Effector memory CD8-positive, alpha-beta T cell (primary cell): ENCODE measurements at places on chromosomes 7 and 10.

DNA sequence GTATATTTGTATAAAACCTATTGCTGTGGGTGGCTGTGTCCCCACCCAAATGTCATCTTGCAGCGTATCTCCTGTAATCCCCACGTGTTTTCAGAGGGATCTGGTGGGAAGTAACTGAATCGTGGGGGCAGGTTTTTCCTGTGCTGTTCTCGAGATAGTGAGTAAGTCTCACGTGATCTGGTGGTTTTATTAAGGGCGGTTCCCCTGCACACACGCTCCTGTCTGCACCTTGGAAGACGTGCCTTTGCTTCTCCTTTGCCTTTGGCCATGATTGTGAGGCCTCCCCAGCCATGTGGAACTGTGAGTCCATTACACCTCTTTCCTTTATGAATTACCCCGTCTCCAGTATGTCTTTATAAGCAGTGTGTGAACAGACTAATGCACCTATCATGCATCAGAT lies 97.6 kb downstream of the DYNC2I1 start:
- peaks cover 9% of the 10 kb centered on the region for H3K27me3 ChIP-seq
- no peak for DNase-seq
- H3K4me1 ChIP-seq: peaks cover 15% of the 10 kb centered on the region
- H3K27ac ChIP-seq: peak overlapping the region; percentile 5

- no peak for DNase-seq
- no peak overlapping the region for H3K27ac ChIP-seq
- no peak overlapping the region for H3K4me3 ChIP-seq
- H3K27me3 ChIP-seq: no peaks in the 10 kb centered on the region
Measured at GRCh38 chr10:10394933-10395658, 622.6 kb upstream of the CELF2 start.

- H3K4me3 ChIP-seq: peak overlapping the region; percentile 98
- peak; percentile 40 for DNase-seq
- peaks cover 72% of the 10 kb centered on the region for H3K4me1 ChIP-seq
- no peaks in the 10 kb centered on the region for H3K27me3 ChIP-seq
Measured at GRCh38 chr7:150451097-150451793, 815 bp downstream of the GIMAP8 start.

GRCh38 chr10:49534670-49535381 lies 4.1 kb downstream of the ERCC6 start:
- H3K27me3 ChIP-seq: no peaks in the 10 kb centered on the region
- H3K27ac ChIP-seq: no peak overlapping the region
- H3K4me3 ChIP-seq: no peak overlapping the region
- peaks cover 37% of the 10 kb centered on the region for H3K36me3 ChIP-seq
- peaks cover 52% of the 10 kb centered on the region for H3K4me1 ChIP-seq

- H3K36me3 ChIP-seq: no peaks in the 10 kb centered on the region
- no peak overlapping the region for H3K4me3 ChIP-seq
- DNase-seq: no peak
- H3K4me1 ChIP-seq: no peaks in the 10 kb centered on the region
- peaks cover 21% of the 10 kb centered on the region for H3K27me3 ChIP-seq
Measured at GRCh38 chr10:642186-642890, 47.1 kb downstream of the DIP2C start.

DNA sequence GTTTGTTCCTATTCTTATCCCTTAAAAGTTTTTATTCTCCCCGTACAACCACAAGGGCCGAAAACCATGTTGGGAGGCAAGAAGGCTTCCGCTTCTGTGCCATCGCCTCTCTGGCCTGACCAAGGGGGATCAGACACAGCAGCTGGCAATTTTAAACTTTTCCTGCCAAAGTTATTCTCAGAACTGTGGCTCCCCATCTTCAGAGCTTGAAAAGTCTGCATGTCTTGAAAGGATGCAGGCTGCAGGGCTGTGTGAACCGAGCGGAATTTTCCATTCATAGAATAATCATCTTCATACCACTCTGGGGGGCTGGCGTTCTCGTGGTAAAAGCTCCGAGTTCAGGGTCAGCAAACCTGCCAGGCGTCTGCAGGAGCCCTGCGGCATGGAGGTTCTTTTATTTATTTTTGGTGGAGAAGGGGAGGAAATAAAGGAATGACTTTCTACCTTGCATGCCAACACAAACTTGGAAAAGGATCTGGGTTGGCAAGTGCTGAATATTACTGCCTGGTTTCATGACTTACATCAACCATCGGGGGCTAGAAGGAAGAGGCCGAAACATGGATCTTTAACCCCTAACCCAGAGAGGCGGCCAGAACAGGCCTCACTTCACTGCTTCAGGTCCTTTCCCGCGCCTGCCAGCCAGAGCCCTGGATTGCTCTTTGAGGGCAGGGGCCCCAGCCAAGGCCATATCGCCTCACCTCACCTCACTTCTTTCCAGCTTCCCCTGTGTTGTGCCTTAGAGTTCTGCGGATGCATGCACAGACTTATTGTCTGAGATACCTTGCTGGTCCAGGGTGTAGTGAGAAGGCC lies 3.0 kb upstream of the NANOS1 start:
- H3K4me1 ChIP-seq: peaks cover 5% of the 10 kb centered on the region
- peaks cover 5% of the 10 kb centered on the region for H3K36me3 ChIP-seq
- H3K4me3 ChIP-seq: no peak overlapping the region
- peak overlapping the region; percentile 13 for H3K27ac ChIP-seq

DNA sequence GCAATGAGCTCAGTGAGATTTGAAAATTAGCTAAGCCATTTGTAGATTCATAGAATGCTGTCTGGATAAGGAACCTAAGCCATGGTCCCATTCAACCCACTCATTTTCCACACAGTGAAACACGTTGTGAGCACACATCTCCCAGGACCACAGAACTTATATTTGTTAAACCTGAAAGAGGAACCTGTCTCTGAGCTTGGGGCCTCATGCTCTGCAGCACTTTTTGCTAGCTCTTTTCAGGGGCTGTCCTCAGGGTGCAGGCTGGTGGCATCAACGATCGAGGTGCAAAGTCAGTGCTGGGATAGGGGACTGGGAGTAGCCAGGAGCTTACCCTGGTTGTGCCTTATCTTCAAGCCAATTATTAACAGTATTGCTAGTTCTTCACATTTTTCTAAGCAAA lies 11.9 kb downstream of the HECW1 start:
- DNase-seq: no peak
- H3K4me1 ChIP-seq: no peaks in the 10 kb centered on the region
- no peak overlapping the region for H3K4me3 ChIP-seq
- H3K27ac ChIP-seq: no peak overlapping the region
- H3K36me3 ChIP-seq: no peaks in the 10 kb centered on the region

DNA sequence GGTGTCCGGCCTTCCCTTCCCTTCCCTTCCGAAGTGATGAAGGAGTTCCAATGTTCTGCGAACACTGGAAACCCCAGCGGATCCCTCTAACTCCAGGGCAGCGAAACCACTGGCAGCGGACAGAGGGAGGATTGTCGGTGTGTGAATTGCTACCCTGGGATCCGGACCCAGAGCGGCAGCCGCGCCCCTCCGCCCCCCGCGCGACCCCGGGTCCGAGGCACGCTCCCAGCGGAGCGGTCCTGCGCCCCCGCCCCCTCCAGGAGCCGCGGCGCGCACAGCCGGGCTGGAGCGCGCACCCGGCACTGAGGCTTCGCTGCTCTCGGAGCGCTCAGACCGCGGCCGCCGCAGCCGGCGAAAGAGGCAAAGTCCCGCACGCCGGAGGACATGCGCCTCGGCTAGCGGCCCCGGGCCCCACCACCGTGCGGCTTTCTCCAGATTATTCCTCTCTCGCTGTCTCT lies at the start of gene PTPRZ1:
PTPRZ1 (plus strand) TSS at position 331 of the 458 bp plus-strand sequence. CDS start 339 bp downstream, outside the sequence.
- no peak within 1 kb of the TSS for H3K27ac ChIP-seq
- no peaks in the 10 kb centered on the region for H3K36me3 ChIP-seq
- no peak within 1 kb of the TSS for H3K4me3 ChIP-seq
- H3K4me1 ChIP-seq: no peaks in the 10 kb centered on the region

DNA sequence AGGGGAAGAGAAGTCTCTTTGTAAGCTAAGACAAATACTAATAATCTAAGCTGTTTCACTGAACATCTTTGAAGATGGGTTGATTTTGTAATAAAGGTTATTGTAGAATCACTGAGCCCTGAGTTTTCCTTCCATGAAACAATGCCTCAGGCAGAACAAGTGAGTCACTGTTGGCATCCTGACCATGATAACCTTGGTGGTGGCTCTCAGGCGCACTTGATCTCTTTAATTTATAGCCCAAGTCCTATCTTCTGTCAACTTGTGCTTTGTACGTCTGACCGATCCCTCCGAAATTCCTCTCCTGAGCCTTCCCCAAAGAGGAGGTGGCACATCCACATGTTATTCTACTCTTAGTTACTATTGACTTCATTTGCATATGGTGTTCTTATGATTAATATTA lies 812.9 kb downstream of the REEP3 start:
- no peaks in the 10 kb centered on the region for H3K4me1 ChIP-seq
- H3K4me3 ChIP-seq: no peak overlapping the region
- no peak overlapping the region for H3K27ac ChIP-seq
- no peaks in the 10 kb centered on the region for H3K27me3 ChIP-seq

GRCh38 chr7:101201695-101202602 lies 1.1 kb upstream of the MOGAT3 start:
- H3K27ac ChIP-seq: no peak overlapping the region
- no peak for DNase-seq
- H3K4me1 ChIP-seq: peaks cover 10% of the 10 kb centered on the region
- peak overlapping the region; percentile 27 for H3K4me3 ChIP-seq
- no peaks in the 10 kb centered on the region for H3K36me3 ChIP-seq
- H3K27me3 ChIP-seq: peaks cover 51% of the 10 kb centered on the region

GRCh38 chr10:119705434-119705831 lies 20.4 kb upstream of the INPP5F start:
- peak overlapping the region; percentile 59 for H3K4me3 ChIP-seq
- H3K27me3 ChIP-seq: peaks cover 8% of the 10 kb centered on the region
- H3K36me3 ChIP-seq: peaks cover 10% of the 10 kb centered on the region
- peak overlapping the region; percentile 44 for H3K27ac ChIP-seq
- DNase-seq: no peak

GRCh38 chr7:17559388-17559787 lies 260.9 kb downstream of the AHR start:
- H3K27me3 ChIP-seq: peaks cover 10% of the 10 kb centered on the region
- no peak overlapping the region for H3K27ac ChIP-seq
- H3K4me1 ChIP-seq: no peaks in the 10 kb centered on the region
- no peak for DNase-seq
- H3K36me3 ChIP-seq: no peaks in the 10 kb centered on the region

GRCh38 chr7:34138483-34138882 lies 233.1 kb downstream of the BMPER start:
- no peaks in the 10 kb centered on the region for H3K4me1 ChIP-seq
- peaks cover 10% of the 10 kb centered on the region for H3K27me3 ChIP-seq
- DNase-seq: no peak
- no peak overlapping the region for H3K27ac ChIP-seq

- no peaks in the 10 kb centered on the region for H3K36me3 ChIP-seq
- peaks cover 7% of the 10 kb centered on the region for H3K4me1 ChIP-seq
- no peak for DNase-seq
Measured at GRCh38 chr10:113056441-113057021, 106.5 kb downstream of the TCF7L2 start.

DNA sequence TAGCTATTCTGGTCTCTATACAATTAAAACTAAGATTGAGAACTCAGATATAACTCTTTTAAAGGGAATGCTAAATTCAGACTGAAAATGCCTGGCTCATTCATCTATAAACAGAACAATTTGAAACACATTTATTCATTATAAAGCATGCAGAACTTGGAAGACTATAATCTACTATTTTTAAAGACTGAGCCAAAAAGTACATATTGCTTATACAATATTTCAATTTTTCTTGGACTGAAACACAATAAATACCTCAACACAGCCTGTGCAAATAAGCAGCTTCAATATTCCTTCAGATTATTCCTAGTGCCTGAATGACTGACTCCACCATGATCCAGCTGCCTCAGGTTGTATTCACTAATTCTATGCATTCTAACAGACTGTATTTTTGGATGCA lies 15.5 kb upstream of the PHYH start:
- H3K27ac ChIP-seq: no peak overlapping the region
- H3K36me3 ChIP-seq: peaks cover 10% of the 10 kb centered on the region
- no peak overlapping the region for H3K4me3 ChIP-seq
- H3K4me1 ChIP-seq: no peaks in the 10 kb centered on the region
- no peaks in the 10 kb centered on the region for H3K27me3 ChIP-seq

DNA sequence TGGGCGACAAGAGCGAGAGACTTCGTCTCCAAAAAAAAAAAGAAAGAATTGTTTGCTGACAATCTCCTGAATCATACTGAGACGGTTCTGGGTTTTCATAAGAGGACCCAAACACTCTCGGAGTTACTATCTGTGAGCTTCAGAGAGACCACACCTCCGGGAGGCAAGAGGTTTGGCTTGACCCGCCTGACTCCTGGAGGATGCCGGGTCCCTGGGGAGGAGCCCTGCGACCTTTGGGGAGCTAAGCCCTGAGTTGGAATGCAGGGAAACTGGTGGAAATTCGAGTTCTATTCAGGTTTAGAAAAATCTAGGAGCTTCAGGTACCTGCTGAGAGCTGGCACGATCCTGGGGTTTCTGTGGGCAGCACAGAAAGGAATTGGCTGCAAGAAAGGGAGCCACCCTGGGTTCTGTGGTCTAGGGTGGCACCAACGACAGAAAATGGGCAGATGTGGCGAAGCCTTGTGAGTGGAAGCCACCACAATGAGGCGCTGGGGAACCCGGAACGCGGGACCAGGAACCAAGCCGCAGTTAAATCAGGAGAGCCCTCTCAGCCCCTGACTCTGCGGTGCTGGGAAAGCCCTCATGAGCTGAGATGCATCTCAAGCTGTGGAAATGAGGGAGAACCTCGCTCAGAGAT lies 21.9 kb upstream of the GATAD1 start:
- H3K36me3 ChIP-seq: peaks cover 4% of the 10 kb centered on the region
- peaks cover 23% of the 10 kb centered on the region for H3K27me3 ChIP-seq
- H3K4me1 ChIP-seq: peaks cover 11% of the 10 kb centered on the region
- no peak overlapping the region for H3K4me3 ChIP-seq

DNA sequence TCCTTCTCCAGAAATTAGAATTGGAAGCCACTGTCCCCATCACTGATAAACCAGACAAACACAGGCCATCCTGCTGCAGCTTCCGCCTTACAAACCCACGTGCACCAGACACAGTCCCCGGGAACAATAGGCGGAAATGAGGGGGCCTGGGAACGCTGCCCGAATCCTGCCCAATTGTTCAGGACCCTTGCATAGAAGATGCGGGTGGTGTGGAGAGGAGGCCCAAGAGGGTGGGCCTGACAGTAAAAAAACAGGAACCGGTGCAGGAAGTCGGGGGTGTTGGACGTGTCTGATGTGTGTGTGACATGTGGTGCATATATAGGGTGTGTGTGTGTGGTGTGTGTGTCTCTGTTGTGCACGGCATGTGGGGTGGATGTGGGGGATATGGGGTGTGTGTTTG lies 26.5 kb upstream of the CHST15 start:
- no peaks in the 10 kb centered on the region for H3K4me1 ChIP-seq
- no peak for DNase-seq
- no peak overlapping the region for H3K27ac ChIP-seq
- H3K4me3 ChIP-seq: no peak overlapping the region
- H3K36me3 ChIP-seq: no peaks in the 10 kb centered on the region

GRCh38 chr7:130804220-130804619 lies 70.2 kb upstream of the KLF14 start:
- H3K27me3 ChIP-seq: peaks cover 35% of the 10 kb centered on the region
- no peak for DNase-seq
- H3K4me3 ChIP-seq: no peak overlapping the region
- no peaks in the 10 kb centered on the region for H3K4me1 ChIP-seq
- H3K27ac ChIP-seq: no peak overlapping the region
- no peaks in the 10 kb centered on the region for H3K36me3 ChIP-seq
